ENCODE measurements at places on chromosomes 7 and 10.

- DNase-seq: no peak
Observed at GRCh38 chr7:142615508-142615907, 133.8 kb upstream of the PRSS1 start.

GRCh38 chr10:535051-535450, 154.4 kb downstream of the DIP2C start:
- no peak for DNase-seq

DNA sequence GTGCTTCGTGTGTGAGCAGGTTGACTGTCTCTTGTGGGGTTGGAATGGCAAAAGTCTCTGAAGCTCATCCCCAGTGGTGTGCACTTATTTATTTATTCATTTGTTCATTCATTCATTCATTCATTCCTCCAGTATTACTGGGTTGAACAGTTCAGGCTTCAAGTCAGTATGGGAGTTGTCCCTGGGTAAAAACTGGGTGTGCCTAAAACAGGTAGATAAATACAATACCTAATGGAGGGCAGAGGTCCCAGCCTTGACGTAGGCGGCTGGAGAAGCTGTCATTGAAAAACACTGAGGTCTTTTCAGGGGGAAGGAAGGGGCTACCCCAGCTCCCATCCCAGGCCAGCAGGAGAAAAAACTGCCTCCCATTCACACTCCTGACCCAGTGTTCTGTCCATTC, 11.0 kb downstream of the CASP7 start:
- DNase-seq: no peak

- no peak for DNase-seq
Observed at GRCh38 chr7:81013083-81013817, 94.4 kb upstream of the SEMA3C start.

DNA sequence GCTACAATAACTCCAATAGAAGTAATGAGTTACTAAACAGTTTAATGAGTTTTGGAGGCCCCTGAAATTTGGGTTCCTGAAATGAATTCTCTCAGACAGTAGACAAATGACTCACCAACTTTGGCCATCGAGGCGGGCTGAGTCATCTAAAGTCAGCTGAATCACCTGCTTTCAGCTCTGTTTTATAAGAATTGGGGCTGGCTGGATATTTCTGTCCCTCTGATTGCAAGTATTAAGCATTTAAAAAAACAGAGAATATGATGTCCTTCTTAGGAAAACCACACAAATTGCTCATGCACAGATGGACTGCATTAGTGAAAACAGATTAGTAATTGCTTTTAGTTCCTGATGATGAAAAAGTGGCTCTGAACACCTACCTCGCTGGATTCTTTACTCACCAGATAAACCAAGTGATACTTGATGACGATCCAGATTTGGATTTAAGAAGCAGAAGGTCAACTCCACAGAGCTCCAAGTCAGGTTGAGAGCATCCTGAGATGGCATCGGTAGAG, 59.1 kb downstream of the ZNF365 start:
- no peak for DNase-seq

GRCh38 chr7:43869867-43870240, 537 bp upstream of the MRPS24 start:
- no peak for DNase-seq

- DNase-seq: no peak
Observed at GRCh38 chr7:98283127-98283886, 1.8 kb downstream of the BRI3 start.
